GM13976 (cell line): ENCODE measurements at places on chromosomes 1 and 21.

- DNase-seq: peak; percentile 68
Observed at GRCh38 chr1:55375617-55376258, 160.6 kb upstream of the USP24 start.

- DNase-seq: peak; percentile 81
Observed at GRCh38 chr1:235642011-235642942, 7.3 kb downstream of the GNG4 start.

GRCh38 chr1:56411484-56412180, 167.7 kb downstream of the PLPP3 start:
- DNase-seq: no peak

GRCh38 chr1:36024847-36025246, 59.0 kb upstream of the TEKT2 start:
- no peak for DNase-seq

- DNase-seq: no peak
Observed at GRCh38 chr1:102872526-102872925, 235.8 kb downstream of the COL11A1 start.

DNA sequence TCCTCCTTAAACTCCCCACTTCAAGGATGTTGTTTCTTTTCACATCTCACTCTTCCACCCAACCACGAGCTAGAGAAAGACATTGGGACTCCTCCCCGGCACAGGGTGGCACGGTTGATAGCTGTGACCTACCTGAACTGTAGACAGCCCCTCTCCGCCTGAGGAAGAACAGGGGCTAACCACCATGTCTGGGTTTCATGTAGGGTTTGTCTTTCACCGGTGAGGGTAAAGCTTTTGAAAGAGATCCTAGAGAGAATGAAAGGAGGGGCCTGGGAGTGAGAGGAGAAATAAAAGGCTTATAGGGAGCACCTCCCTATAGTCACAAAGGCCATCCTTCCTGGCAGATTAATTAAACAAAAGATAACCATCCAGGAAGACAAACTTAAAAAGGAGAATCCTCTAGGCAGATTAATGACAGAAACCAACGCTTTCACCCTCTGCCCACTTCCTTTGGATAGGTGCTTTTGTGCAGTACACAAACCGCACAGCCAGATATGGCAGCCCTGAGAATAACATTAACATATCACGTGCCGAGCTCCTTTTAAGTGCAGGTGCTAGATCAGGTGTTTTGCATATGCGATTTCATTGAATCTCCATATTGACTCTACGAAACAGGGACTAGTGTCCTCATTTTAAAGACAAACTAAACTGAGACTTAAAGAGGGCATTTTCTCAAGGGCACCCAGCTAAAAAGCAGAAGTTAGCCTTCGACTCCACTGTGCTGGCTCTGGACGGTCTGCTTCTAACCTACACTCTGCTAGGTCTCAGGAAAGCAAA, 178.1 kb upstream of the RUNX1 start:
- no peak for DNase-seq

DNA sequence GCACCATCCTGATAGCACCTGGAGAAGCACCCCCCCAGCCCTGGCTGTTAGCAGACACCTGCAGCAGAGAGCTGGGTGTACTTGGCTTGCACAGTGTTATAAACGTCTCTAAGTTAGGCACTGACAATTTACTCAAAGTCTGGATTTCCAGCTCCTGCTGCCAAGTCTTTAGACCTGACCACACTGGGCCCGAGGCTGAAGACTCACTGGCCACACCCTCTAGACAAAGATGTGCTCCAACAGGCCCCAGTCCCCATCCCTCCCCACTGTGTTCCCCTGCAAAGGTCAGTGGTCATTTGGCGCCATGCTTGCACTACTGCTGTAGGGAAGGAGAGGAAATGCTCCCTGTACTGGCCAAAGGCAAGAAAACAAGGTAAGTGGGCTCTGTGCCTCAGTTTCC, 31.1 kb downstream of the PADI6 start:
- peak; percentile 31 for DNase-seq

DNA sequence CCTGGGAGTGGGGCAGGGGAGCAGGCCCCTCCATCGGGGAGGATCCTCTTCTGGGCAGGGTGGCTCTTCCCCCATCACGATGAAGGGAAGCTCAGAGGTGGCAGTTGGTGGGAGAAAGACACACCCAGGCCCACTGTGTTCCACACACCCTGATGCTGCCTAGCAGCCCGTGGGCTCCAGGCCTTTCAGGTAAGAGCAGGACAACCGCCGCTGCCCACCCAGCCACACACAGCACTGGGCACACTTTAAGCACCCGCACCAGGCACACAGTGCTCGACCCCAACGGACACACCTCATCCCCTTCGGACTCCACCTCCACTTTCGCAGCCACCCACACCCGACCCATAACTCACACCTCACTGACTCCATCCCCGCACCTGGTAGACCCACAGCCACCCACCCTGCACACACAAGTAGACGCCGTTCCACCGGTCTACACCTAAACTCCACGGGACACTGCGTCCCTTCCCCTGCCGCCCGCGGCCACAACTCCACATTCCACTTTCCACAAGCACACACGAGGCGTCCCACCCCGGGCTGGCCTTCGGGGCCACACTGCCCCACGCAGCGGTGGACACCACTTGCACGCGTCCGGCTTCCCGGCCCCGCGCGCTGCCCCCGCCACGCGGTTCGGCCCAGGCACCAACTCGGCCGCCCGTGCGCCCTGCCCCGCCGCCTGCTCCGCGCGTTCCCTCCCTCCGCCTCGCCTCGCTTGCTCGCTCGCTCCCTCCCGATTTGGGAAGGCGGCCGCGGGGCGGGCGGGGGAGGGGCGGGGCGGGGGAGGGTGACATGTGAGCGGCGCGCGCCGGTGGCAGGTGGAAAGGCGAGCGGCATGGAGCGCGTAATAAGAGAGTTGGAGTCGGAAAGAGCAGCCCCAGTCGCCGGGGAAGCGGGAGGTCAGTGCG, at the start of gene KCNQ4:
Gene KCNQ4, plus strand, starts transcription at position 787 of the 905 bp plus-strand sequence. CDS start 307 bp downstream, outside the sequence.
- peak; percentile 50 for DNase-seq

- no peak for DNase-seq
Observed at GRCh38 chr1:14852291-14852690, 253.8 kb downstream of the KAZN start.

- DNase-seq: no peak
Observed at GRCh38 chr1:90074970-90075391, 80.1 kb downstream of the ZNF326 start.

DNA sequence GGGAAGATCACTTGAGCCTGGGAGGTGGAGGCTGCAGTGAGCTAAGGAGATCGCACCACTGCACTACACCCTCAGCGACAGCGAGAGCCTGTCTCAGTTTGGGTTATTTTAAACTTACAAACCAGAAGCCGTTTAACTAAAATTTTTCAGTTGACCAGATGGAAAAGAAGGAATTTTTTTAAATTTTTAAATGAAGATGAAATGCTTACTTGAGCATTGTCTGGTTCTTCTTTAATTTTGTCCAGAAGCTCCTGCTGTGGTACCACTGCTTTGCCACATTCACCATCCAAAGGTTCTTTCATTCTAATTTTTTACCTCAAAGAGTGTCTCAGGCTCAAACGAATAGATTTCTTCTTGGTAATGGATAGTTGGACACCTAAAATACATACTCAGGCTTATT, 1.4 kb downstream of the ZMYM6 start:
- DNase-seq: no peak

DNA sequence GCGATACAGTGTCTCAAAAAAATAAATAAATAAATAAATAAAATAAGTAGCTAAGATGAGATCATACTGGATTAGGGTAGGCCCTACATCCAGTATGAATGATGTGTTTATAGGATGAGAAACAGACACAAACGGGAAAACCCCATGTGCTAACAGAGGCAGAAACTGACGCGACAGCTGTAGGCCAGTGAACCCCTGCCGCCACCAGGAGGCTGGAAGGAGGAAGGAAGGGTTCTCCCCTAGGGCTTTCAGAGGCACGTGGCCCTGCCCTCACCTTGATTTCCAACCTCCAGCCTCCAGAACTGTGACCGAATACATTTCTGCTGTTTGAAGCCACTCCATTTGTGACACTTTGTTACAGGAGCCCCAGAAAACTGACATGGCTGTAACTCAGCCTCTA, 38.5 kb downstream of the CHD5 start:
- DNase-seq: peak; percentile 73

- DNase-seq: no peak
Observed at GRCh38 chr1:192905049-192905448, 96.2 kb downstream of the RGS2 start.

DNA sequence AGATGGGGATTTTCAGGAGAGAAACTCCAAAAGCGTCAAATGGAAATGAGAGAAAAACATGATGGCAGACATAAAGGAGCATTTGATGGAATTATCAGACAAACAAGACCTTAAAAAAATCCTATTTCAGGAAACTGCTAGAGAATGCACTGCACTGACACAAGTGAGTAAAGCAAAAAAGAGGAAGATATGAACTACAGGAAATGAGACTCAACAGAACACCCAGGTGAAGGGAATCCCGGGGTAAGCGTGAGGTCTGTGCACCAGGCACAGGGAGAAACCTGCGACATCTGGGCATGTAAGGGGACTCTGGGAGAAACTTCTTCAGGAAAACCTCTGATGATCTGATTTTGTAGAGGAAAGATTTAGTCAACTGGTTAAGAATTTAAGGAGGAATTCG, 2.8 kb downstream of the TARBP1 start:
- DNase-seq: no peak

- no peak for DNase-seq
Observed at GRCh38 chr1:150516050-150516591, 569 bp downstream of the FALEC start.

DNA sequence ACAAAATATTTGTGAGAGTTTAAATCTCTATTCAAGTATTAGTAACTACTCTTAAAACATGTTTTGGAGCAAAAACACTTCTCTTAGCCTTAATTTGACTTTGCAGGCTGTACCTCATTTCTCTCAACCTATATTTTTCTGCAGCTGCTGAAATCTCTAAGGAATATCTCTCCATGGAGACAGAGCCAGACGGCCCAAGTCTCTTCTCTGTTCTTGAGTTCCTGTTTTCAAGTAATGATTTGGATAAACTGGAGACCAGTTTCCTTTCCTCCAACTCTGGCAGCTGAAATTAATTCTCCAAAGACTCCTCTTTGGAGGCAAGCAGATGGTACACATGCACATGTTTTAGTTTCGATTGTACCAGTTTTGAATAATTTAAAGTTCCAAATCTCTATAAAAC, 659.7 kb upstream of the NEGR1 start:
- DNase-seq: no peak

DNA sequence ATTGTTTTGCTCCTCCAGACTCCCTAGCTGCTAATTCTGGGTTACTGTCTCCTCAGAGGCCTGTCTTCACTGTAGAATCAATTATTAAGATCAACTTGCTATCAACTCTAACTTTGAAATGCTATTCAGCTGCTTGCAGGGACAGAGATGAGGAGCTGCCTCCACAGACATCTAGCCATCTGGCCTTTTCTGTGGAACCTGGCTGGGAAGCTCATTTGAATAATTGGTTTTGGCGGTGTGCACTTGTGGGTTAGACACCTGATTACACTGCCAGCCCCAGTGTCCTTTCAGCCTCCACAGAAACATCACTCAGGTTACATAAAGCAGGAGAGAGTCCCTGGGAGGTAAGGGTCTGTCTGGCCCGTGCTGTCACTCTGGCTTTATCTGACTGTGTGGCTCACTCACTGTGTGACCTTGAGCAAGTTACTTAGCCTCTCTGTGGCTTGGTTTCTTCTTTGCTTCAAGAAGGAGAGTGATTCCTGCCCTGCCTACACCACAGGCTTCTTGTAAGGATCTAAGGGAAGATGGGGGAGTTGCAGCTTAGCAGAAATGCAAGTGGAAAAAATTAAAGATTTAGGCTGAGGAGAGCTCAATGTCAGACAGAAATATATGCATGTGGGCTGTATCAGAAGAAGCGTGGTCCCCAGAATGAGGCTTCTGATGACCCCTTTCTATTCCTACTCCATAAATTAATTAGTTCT, 131.6 kb downstream of the BEND5 start:
- no peak for DNase-seq

DNA sequence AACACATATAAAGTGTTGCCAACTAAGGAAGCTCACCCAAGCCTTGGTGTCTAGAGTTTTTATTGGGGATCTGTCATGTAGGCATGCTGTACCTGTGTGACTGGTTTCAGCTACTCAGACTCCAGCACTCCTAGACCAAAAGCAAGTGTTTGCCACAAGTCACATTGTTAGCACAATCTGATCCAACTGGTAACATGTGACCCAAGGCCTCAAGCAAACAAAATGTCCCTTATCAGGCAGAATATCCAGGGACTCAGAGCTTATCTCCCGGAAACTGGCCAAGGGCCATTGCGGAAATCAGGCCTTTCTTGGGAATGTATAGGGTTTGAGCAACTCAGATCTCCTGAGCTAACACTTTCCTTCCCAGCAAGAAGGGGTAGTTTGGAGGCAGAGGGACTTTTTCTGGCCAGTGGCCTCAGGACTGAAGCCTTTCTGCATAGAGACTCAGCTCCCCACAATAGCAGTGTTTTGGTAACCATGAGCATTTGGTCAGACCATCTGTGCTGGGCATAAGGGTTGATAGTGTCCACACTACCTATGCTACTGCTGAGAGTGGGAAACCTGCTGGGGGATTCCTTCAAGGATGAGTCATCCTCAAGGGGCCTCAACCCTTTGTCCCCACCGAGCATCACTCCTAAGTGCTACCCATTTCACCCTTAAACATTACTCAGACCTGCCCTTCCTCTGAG, 29.6 kb downstream of the NHLH2 start:
- DNase-seq: no peak

GRCh38 chr1:84782881-84783280, 92.6 kb upstream of the SSX2IP start:
- DNase-seq: no peak

GRCh38 chr1:112458756-112459155, 50.0 kb upstream of the WNT2B start:
- no peak for DNase-seq

DNA sequence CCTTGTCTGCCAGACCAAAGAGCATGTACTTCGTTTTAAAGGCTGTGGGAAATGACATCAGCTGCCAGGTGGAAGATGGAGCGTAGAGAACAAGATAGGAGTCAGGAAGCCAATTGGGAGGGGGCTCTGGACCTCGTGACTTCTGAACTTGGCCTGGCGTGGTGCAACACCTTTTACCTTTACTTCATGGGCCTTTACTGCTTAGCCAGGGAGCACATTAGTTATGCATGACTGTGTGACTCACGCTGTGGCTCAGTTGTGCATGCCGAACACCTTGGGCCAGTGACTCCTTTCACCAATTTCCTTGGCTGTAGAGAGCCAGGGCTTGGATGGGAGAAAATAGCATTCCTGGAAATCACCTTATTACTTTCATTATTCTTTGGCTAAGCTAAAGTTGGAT, 7.2 kb downstream of the XCL1 start:
- DNase-seq: no peak

GRCh38 chr1:55447488-55447887, 232.3 kb upstream of the USP24 start:
- DNase-seq: no peak

- DNase-seq: no peak
Observed at GRCh38 chr1:54408147-54409066, 2.2 kb upstream of the SSBP3 start.

DNA sequence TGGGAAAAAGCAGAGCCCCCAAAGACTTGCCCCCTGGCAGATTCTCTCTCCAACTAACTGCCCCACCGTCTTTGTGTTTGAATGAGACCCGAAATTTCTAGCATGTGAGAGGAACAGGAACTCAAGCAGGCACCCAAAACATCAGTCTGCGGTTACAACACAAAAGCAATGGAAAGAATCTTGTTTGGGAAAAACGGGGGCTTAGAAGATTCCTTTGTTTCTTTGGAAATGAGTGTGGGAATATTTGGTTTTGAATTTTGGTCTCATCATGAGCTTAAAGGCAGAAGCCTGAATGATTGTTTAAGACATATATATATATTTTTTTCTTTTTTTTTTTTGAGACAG, 188.9 kb upstream of the TMEM51 start:
- DNase-seq: no peak
